Stimulated activated CD4-positive, alpha-beta T cell treated with anti-CD3 and anti-CD28 coated beads, Interleukin-15, amount 100 ng/mL, for 1 hour (primary cell): ENCODE measurements at places on chromosomes 16 and 17.
A peak's percentile ranks its signal among the peaks of the same experiment; 100 is the strongest.

DNA sequence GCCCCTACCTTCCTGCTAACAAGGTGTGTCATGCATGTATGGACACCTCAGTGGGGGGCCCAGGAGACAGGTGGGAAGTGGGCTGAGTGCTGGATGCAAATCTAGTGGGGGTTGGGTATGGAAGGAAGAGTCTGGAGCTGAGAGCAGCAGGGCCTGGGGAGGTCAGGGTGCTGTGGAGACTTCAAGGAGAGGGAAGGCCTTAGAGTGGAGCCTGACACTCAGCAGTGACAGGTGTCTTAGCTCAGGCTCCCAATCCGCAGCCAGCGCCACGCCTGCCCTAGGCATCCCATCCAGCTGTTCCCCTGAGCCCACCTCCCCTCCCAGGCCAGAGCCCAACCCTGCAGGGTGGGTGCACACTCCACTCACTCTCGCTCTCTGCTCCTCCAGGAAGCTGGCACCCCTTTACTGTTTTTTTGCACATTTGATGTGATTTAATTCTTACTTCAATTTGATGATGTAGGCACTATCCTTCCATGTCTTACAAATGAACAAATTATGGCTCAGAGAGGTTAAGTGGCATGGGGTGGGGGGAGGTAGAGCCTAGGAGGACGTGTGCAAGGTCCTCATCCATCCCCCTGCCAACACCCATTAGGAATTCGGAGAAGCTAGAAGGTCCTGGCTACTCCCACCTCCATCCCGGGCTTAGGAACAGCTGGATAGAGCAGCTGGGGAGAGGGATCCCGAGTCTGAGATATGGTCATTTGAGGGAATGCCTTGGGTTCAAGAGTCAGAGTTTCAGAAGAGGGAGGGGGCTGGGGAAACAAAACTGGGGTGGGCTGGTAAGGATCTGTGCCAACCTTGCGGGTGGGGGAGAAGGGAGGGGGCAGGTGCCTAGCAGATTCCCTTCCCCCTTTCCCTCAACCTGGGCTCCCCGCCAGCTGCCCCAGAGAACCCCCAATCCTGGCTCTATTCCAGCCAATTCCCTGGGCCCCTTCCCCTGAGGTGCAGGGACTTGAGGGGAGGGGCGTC, 2.1 kb downstream of the FAM171A2 start:
- no peak for DNase-seq

GRCh38 chr16:73916829-73917594, 379.6 kb upstream of the PSMD7 start:
- no peak for DNase-seq

DNA sequence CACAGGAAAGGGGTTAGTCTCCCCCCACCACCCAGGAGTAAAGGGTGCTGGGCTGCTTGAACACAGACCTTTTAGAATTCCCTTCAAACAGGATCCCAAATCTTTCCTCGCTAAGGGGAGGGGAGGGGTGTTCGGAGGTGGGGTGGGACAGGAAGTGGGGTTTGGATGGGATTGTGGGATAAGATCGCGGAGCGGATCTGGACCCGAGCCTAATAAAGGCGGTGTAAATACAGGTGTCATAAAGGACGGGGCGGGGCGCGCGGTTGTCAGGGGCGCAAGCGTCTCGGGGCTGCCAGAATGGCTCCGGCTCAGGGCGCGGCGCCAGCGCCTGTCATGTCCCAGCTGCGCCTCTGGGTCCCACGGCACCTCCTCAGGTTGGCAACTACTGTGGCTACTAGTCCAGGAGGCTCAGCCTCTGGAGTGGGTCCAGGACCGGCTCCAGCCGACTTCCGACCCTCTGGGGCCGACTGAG, 59.8 kb upstream of the FBXO47 start:
- DNase-seq, result no peak

- peak; percentile 57 for DNase-seq
Measured at GRCh38 chr17:7589204-7589868, 558 bp downstream of the SOX15 start.

- DNase-seq, result no peak
Measured at GRCh38 chr16:67878232-67878631, 5.4 kb downstream of the EDC4 start.
